Activated CD4-positive, alpha-beta T cell treated with anti-CD3 and anti-CD28 coated beads, Interleukin-2, amount 50 U/mL, for 4 hours (primary cell): ENCODE measurements at places on chromosomes 5 and 9.

DNA sequence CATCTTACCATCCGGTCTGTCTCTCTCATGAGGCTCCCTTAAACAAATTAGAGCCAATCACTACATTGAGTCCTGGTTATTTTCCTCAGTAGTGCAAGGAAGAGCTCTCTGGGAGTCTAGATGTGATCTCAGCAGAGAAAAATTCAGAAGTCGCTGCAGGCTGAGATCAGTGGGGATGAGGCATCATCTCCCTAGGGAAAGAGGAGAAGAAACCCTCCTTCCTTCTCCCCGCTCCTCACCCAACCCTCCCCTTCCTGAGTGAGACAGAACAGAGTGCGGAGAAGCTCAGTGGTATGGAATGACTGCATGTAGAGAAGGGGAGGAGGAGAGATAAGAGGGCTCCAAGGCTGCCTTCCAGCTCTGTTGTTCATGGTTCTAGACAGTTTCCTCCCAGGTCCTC is 80.5 kb downstream of the PAPPA start:
- DNase-seq: no peak

DNA sequence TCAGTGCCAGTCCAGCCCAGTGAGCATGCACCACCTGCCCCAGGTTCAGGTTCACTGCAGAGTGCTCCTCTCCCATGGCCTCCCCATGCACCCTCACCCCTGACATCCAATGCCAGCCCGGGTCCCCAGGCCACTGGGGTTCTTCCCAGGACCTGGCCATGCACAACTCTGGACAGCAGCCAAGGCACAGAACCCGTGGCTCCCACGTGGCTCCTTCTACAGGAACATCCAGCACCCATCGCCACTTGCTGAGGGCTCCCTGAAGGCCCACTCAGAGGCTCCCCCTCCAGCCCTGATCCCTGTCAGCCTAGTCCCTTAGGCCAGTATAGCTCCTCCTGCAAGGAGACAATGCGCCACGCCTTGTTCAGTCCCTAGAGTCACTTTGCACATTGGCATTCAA is 110.8 kb downstream of the IRX2 start:
- no peak for DNase-seq

DNA sequence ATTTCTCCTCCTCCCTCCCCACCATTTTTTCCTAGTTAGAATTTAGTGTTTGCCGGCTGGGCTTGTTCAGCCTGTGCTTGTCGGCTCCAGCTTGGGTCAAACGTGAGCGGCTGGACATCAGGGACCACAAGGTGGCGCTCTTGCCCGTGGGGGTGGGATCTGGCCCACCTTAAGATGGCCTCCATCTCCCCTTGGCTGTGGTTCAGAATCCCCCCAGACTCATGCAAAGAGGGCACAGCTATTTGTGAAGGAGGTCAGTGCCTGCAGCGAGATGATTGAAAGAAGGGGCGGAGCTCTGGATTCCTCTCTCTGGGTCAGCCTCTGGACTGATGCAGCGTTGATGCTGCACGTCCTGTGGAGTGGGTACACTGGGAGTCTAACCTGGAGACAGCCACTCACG is 283.3 kb upstream of the TUT7 start:
- DNase-seq: no peak

DNA sequence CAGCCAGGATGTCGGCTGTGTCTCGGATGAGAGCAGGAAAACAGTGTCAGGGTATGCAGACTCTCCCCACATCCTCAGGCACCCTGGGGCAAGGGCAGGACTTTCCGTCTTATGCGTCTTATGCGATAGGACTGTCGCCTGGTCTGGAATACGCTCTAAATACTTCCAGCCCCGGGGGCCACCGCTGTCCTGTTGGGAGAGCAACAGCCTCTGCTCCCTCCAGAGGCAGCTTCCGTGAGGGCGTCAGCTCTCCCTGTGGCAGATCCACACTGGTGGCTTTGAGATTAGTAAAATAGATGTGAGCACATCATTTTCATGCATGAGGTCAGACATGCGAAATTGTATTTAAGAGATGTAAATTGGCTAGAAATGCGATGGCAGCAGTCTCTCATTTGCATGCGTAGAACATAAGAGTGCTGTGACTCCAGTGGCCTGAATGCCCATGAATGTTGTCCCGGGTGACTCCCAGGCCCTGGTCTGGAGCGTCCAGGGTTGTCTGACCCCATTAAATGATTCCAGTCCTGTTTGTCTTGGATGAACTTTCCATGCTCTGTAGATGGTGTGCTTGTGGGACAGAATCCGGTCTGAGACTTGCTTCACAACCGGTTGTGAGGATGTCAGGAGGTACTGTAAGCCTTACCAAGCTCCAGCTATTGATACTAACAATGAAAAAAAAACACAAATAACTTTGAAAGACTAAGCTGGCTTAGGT is 228.2 kb downstream of the SYK start:
- DNase-seq: no peak

DNA sequence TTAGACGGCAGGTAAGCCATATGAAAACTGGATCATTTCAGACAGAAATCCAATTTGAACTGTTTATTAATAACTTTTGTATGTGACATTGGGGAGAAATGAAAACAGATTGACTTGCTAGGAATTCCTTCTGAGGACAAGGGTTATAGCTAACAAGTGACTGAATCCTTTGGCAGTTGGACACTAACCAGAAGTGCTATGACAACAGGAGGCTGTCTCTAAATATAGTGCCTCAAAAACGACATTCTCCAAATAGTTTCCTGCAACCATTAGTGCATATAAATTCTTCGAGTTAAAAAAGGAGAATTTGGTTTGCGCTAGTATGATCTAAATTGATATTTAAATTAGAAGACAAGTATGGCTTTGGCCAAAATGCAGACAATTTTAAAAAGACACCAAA is 338.6 kb downstream of the PTPRD start:
- no peak for DNase-seq

GRCh38 chr5:32916648-32917047 is 205.5 kb downstream of the NPR3 start:
- no peak for DNase-seq

DNA sequence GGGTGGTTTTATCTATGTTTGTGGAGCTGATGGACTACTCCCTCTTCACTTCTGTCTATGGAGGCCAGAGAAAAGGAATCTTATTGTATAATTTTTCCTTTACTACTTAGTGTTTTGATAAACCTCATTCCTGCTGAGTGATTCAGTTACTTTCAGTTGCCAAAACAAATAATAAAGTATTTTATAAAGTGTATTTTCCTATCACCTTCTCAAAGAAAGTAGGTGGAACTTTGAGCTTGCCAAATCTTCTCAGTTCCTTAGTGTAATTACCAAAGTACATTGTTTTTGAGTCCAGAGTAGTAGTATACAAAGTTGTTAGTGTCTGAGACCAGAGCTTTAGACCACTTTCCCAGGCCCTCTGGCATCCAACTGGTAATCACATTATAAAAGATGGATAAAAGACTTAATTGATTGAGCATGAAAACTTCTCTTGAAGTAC is 13.5 kb downstream of the RABGAP1 start:
- DNase-seq: no peak

DNA sequence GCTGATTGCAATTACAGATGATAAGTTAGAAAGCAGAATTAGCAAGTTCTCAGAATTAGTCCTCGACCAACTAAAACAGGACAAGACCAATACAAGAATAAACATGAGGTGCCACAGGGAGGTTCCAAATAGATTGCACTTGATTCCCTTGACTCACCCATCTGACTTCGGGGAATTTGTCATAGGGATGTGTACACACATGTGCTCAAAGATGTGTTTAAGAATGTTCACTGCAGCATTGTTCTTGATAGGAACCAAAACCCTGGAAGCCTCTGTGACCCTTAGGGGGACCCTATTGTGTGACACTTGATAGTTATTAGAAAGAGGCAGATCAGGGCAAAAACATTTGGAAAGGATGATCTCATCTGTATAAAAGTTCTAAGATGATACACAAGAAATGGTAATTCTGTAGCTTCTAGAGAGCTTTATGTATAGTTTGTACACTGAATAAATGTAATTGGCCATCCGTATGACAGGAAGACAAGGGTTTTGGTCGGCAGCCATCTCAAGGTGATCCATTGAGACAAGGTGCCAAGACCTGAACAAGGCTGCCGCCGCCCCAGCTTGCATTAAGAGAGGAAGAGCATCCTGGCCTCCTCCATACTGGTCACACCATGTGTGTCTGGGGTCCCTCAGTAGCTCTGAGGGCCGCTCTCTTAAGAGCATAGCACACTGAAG is 48.2 kb upstream of the GARNL3 start:
- no peak for DNase-seq

GRCh38 chr5:95845391-95845790 is 22.9 kb upstream of the GLRX start:
- DNase-seq: no peak

DNA sequence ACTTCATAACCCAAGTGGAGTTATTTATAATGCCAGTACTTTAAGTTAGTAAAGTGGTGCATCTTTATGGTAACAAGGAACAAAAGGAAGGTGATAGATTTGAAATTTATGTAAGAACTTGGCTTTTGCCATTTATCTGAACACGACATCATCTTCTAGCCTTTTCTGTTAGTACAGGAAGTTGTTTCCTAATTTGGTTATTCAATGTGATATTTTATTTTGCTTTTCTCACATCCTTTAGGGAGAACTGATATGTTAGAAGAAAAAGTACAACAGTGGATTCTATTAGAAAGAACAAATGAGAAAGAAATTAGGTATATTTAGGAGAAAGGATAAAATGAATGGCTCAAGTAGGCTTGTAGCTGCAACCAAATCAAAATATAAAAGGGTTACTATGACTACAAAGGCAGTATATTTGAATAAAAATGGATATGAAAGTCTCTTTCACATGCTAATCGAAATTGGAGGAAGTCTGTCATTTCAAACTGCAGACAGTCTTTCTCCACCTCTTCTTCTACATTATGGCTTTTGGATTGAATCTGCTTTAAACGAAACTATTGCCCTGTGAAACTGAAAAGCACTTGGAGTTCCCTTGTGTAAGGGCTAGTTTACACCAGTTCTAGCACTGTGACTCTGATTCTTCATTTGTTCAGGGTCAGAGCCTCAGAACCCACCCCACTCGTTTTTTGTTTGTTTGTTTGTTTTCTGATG is 18.5 kb upstream of the SLC24A2 start:
- no peak for DNase-seq

GRCh38 chr9:69474821-69475220 is 149.8 kb downstream of the ENTREP1 start:
- DNase-seq: no peak

DNA sequence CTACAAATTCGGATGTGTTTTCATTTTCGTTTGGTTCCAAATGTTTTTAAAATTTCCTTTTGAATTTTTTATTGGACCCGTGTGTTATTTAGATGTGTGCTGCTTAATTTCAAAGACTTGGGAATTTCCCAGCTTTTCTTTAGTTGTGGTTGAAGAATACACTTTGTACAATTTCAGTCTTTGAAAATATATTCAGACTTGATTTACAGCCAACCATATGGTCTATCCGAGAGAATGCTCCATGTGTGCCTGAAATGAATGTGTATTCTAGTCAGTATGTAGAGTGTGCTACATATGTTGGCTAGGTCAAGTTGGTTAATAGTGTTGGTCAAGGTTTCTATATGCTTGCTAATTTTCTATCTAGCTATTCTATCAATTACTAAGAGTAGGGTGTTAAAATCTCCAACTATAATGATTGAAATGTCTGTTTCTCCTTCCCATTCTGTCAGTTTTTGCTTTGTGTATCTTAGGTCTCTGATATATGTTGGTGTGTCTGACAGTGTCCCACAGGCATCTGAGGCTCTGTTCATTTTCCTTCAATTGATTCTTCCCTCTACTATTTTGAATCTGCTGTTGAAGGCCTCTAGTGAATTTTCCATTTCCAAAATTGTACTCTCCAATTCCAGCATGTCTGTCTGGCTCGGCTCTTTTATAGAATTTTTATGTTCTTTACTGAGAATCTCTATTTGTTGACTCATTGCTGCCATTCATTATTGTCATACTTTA is 36.2 kb downstream of the RNF130 start:
- no peak for DNase-seq

DNA sequence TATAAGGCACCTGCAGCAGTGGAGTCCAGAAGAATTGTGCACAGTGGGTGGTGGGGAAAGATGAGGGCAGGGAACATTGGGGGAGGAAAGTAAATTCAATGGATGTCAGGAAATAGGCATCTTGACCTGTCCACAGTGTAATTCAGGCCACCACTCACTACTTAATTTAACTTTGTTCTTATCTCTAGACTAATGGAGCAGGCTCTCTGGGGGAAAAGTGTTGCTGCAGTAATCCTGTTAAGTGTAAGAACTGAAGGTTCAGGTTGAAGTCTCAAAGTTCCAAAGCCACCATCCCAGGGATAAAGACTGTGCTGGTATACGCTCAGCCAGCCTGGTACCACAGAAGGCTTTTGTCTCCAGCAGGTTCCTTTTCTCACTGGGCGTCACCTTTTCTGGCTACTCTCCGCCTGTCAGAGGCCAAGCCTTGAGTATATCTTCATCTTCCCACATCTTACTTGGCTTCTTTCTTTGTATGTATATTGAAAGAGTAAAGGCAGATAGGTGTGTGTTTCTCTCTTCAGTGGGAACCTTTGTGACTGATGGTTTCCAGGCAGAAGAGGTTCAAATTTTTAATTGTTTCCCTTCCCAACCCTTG is 150.9 kb upstream of the DMRT1 start:
- no peak for DNase-seq

- no peak for DNase-seq
Measured at GRCh38 chr5:96285823-96286222, 147.2 kb downstream of the PCSK1 start.

DNA sequence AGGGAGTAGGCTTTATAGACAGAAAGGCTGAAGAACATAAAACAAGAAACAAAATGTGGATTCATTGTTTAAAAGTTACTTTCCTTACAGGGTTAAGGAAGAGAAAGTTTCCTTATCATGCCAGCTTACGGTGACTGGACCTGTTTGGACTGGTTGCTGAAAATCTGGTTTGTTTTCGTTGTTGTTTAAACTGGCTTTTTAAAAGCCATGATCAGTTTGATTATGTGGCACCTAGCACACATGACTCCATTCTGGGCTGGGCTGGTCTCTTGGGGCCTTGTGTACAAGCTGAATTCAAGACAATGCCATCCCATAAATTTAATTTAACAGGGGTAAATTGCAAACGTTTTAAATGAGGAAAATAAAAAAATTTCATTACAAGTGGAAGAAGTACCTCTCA is 18.4 kb upstream of the ZNF474 start:
- no peak for DNase-seq
